ENCODE measurements at places on chromosomes 11 and 22.

DNA sequence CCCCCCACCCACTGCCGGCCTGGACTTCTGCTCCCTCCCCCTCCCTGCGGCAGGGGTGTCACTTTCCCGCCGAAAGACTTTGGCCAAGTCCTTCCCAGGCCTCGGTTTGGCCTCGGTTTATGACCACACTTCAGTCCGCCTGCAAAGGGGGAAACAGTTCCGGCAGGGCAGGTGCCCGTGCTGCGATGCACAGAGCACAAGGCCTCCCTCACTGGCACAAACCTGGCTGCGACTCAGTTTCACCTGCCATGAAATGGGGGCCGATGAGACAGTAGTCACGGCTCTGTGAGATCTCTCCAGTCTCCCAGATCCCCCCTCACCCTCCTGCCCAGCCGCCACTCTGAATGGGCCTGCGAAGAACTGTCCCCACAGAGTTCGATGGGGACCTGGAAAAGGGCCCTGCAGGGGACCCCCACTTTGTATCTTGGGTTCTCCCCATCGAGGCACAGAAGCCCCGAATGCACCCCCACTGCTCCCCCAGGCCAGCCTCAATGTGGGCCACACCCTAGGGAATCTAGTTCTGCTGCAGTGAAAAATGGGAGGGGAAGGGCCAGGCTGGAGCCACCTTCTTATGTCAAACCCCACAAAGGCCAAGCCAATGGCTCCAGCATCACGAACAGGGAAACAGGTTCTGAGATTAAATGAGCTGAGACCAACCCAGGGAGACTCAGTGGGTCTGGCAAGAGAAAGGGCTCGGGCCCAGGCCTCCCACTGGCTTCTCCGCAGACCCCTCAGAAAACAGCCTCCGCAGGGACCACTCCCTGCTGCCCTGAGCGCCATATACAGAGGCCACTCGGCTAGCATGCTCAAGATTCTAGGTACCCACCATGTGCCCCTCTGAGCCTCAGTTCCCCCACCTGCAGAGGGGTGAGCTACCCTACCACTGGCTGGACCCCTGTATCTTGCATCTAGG is 29.0 kb downstream of the ARVCF start:
- DNase-seq, result no peak

DNA sequence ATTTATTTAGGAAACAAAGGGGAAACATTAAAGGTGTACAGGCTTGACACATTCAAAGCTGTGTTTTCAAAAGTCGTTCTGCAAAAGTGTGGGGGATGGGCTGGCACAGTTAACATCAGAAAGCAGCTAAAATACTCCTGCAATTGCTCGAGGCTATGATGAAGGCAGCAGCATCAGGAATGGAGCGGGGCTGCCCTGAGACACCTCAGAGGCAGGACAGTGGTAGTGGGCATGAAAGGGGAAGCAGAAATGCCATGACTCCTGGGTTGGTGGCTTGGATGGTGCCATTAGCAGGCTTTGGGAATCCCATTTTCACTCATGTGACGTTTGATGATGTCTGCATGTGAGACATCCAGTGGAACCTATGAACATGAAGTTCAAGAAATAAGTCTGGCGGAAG is 646 bp downstream of the NCAPD3 start:
- DNase-seq, result no peak

- no peak for DNase-seq
Observed at GRCh38 chr11:112024178-112024772, 933 bp upstream of the DLAT start.

GRCh38 chr11:4480577-4481239 is 1.7 kb upstream of the OR52K1 start:
- no peak for DNase-seq

DNA sequence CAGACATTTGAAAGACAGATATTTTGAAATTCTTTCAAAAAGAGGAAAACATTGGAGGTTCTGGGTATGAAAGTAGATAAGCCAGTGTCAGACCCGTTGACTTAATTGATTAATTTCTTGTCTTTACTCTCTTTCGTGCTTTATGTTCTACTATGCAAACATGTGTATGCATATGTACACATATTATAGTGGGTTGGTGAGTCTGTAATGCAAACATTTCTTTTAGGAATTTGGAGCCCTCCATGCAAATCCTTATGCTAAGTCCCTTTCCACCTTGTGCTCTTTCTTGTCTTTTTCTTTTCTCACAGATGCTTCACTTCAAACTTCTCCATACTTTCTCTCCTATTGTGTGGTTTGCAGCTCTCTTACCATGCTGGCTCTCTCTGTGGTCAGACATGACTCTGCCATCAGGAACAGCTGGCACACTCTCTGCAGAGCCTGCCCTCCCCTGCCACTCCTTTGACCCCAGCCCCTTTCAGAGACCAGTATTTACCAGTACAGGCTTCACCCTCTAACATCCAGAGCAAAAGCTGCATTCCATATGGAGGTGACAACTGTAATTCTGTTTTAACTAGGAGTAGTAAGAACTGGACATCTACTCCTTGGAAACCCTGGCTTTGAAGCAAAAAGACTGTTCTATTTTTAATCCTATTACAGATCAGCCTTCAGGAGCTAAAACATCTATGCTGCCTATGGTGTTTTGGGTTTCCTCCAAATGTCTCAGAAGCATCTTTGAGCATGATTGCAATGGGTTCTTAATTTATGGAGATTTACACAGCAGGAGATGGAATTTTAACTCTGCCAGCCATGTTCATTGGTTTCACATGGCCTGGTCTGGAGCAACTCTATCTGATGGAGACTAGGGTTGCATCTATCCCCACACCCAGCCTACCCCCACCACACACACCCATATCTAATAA is 386.9 kb upstream of the FAT3 start:
- no peak for DNase-seq

DNA sequence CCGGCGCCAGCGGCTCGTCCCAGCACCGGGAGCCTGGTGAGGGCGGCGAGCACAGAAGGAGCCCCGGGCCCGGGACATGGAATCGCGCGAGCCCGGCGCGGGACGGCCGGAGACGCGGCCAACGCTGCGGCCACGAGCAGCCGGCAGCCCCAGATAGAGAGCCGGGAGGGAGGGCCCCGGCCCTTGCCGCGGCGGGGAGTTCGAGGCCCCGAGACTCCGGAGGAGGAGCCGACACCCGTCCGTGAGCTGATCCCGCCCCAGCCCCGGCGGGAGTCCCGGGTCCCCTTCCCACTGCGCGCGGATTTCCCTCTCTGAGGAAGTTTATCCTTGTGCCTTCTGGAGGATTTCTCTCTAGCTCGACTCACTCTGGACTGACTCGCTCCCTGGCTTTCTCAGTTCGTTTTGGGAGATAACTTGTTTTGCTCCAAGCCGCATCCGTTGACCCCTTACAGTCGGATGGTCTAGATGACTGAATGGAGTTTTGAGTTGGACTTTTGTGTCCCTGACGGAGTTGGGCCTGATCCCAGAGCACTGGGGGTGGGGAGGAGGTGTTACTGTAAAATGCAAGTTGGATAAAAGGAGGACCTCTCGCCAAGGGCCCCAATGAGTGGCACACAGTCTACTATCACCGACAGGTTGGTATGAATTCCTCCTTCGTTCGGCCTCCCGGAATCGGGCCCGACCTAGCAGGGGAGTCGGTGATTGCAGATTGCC is 585 bp downstream of the ARHGEF12 start:
- DNase-seq, result no peak

GRCh38 chr11:127454856-127455255 is 454.3 kb upstream of the KIRREL3 start:
- DNase-seq, result no peak

DNA sequence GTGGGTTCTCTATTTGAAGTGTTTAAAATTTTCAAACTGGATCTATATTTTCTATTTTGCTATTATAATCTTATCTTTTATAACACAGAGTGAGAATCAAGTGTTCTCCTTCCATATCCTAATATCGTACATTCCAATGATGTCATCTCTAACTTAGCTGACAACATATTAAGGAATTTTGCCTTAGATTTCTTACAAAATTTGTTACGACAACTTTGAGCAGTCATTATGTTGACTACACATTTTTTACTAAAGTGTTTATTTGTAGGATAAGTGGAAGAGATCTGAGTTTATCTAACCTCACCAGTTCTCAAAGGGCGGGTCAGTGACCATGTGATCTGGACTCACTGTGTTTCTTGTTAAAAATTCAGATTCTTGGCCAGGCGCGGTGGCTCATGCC is 12.7 kb downstream of the BTG4 start:
- DNase-seq, result no peak

- DNase-seq, result no peak
Observed at GRCh38 chr11:38517991-38518390, 1920.0 kb upstream of the RAG2 start.

DNA sequence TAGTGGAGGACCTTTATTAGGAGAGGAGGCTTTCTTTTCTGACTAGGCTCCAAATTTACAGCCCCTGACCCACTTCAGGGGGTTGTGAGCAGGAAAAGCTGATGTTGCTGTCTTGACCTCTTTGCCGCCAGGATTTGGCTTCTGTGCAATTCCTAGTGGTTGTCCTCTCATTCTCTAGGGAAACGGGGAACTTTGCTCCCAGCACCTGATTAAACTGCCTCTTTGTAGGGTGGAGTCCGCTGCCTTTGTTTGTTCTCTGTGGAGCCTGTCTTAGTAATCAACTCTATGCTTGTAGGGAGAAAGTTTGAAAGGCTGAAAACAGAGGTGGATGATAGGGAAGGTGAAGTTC is 16.3 kb downstream of the CTNND1 start:
- no peak for DNase-seq

GRCh38 chr22:39174498-39175352 is 22.2 kb upstream of the CBX7 start:
- peak; percentile 72 for DNase-seq

GRCh38 chr11:120875986-120876385 is 147.9 kb upstream of the TBCEL start:
- no peak for DNase-seq

Data from breast epithelium (tissue), 4 donors.